Activated naive CD8-positive, alpha-beta T cell treated with anti-CD3 and anti-CD28 coated beads, Interleukin-2, amount 10 ng/mL, durations not matched to agents 7 days and 5 days (primary cell): ENCODE measurements at places on chromosomes 16 and 17. TPM values are rescaled to one million over a fixed set of nuclear protein-coding genes. Genes with fewer than 3 reads are reported as not detected.

DNA sequence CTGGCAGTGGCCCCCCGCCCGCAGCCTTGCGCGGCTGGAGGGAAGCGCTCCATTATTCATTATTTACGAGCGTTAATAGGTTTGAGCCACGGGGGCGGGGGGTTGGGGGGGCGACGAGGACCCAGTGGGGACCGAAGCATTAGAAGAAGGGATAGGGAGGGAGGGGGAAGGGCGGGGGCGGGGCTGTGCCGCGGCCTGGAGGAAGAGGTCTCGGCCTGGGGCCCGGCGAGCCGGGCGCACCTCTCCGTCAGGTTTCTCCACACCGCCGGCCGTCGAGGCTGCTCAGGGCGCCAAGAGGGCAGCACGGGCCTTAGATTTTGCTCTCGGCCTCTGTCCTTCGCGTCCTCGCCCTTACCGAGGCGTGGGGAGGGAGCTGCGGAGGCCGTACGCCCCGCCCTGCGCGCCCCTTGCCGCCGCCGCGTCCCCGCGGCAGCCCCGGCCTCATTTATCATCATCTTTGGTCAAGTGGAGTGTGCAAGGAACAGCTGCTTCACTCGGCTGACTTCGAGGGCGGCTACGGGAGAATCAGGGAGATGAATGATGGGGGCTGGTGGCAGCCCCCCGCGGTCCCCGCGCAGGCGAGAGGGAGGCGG lies 54.2 kb downstream of the SREBF1 start:
- H3K4me3 ChIP-seq: peak overlapping the region; percentile 83
- peak; percentile 51 for DNase-seq
- H3K4me1 ChIP-seq: peaks cover 17% of the 10 kb centered on the region
- H3K27me3 ChIP-seq: peaks cover 8% of the 10 kb centered on the region
- H3K36me3 ChIP-seq: no peaks in the 10 kb centered on the region

- no peak overlapping the region for H3K4me3 ChIP-seq
- peaks cover 4% of the 10 kb centered on the region for H3K4me1 ChIP-seq
- no peaks in the 10 kb centered on the region for H3K27me3 ChIP-seq
- no peak for DNase-seq
- no peaks in the 10 kb centered on the region for H3K36me3 ChIP-seq
These were observed 19.1 kb upstream of the TEX2 start for GRCh38 chr17:64281962-64282752.

NPIPA8 gene
- total RNA-seq: 18.8 TPM

- DNase-seq: no peak
- H3K27ac ChIP-seq: no peak overlapping the region
- peaks cover 26% of the 10 kb centered on the region for H3K27me3 ChIP-seq
- no peak overlapping the region for H3K4me3 ChIP-seq
- no peaks in the 10 kb centered on the region for H3K4me1 ChIP-seq
These were observed 35.8 kb downstream of the CACNG3 start for GRCh38 chr16:24291932-24292331.

- DNase-seq: no peak
- peaks cover 22% of the 10 kb centered on the region for H3K4me1 ChIP-seq
- peaks cover 19% of the 10 kb centered on the region for H3K36me3 ChIP-seq
- H3K4me3 ChIP-seq: no peak overlapping the region
- no peak overlapping the region for H3K27ac ChIP-seq
These were observed 7.3 kb downstream of the ARHGAP27 start for GRCh38 chr17:45425125-45425983.

NLK gene
- 12.8 TPM for total RNA-seq

KRTAP4-4 gene
- not detected for total RNA-seq

- H3K4me3 ChIP-seq: no peak overlapping the region
- H3K4me1 ChIP-seq: no peaks in the 10 kb centered on the region
- no peak for DNase-seq
- peak overlapping the region; percentile 67 for H3K27ac ChIP-seq
These were observed 28.4 kb upstream of the GLG1 start for GRCh38 chr16:74635303-74635702.

PRR29 gene
- 1.4 TPM for total RNA-seq

DNA sequence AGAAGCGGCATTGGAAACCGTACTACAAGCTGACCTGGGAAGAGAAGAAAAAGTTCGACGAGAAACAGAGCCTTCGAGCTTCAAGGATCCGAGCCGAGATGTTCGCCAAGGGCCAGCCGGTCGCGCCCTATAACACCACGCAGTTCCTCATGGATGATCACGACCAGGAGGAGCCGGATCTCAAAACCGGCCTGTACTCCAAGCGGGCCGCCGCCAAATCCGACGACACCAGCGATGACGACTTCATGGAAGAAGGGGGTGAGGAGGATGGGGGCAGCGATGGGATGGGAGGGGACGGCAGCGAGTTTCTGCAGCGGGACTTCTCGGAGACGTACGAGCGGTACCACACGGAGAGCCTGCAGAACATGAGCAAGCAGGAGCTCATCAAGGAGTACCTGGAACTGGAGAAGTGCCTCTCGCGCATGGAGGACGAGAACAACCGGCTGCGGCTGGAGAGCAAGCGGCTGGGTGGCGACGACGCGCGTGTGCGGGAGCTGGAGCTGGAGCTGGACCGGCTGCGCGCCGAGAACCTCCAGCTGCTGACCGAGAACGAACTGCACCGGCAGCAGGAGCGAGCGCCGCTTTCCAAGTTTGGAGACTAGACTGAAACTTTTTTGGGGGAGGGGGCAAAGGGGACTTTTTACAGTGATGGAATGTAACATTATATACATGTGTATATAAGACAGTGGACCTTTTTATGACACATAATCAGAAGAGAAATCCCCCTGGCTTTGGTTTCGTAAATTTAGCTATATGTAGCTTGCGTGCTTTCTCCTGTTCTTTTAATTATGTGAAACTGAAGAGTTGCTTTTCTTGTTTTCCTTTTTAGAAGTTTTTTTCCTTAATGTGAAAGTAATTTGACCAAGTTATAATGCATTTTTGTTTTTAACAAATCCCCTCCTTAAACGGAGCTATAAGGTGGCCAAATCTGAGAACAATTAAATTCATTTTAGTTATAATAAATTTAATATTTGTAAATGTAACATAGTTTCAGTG lies 1.7 kb downstream of the HEXIM1 start:
- peaks cover 26% of the 10 kb centered on the region for H3K4me1 ChIP-seq
- peak; percentile 61 for DNase-seq
- no peaks in the 10 kb centered on the region for H3K27me3 ChIP-seq
- H3K27ac ChIP-seq: peak overlapping the region; percentile 100
- H3K36me3 ChIP-seq: peaks cover 8% of the 10 kb centered on the region
- H3K4me3 ChIP-seq: peak overlapping the region; percentile 99

DNA sequence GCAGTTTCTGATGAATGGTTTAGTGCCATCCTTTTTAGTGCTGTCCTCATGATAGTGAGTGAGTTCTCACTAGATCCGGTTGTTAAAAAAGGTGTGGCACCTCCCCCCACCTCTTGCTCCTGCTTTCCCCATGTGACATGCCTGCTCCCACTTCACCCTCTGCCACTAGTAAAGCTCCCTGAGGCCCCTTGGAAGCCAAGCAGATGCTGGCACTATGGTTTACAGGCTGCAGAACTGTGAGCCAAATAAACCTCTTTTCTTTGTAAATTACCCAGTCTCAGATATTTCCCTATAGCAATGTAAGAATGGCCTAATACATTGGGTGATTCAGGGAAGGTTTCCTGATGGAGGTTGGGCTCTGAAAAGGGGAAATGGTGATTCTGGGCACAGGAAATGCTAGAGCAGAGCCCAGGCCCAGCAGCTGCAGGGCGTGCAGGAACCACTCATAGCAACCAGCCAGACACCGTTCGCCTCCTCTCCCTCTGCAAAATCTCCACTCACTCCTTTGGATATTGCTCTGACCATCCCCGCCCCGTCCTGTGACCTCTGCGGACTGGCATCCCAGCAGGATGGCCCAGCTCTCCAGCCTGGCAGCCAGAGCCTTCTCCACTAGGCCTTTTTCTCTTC lies 2.6 kb upstream of the ADORA2B start:
- no peak for DNase-seq
- no peak overlapping the region for H3K27ac ChIP-seq
- H3K4me1 ChIP-seq: peaks cover 11% of the 10 kb centered on the region
- H3K36me3 ChIP-seq: peaks cover 2% of the 10 kb centered on the region

SLC13A2 gene
- not detected for total RNA-seq

DNA sequence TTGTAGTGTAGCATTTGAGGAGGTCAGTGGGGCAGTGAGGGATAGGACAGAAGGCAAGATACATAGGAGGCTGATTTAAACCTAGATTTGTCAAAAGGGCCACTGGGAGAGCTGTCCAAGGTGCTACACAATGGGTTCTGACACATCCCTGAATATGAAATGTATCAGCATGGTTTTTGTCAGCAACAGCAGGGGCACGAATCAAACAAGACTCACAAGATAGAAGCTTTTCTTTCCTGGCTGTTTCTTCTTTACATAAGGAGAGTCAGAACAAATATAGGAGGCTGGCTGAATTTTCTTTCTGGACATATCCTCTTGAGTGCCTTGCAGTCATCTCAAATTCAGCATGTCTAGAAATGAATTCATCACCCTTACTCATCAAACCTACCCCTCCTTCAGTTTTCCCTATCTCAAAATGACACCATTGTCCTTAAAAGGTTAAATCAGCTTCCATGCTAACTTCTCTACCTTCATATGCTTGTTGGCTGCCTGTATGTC lies 130.5 kb downstream of the NPIPB5 start:
- H3K4me1 ChIP-seq: no peaks in the 10 kb centered on the region
- DNase-seq: no peak
- no peak overlapping the region for H3K27ac ChIP-seq

- no peak overlapping the region for H3K4me3 ChIP-seq
- no peak overlapping the region for H3K27ac ChIP-seq
- peaks cover 31% of the 10 kb centered on the region for H3K27me3 ChIP-seq
- no peak for DNase-seq
- no peaks in the 10 kb centered on the region for H3K36me3 ChIP-seq
- no peaks in the 10 kb centered on the region for H3K4me1 ChIP-seq
These were observed 47.9 kb upstream of the CPHXL start for GRCh38 chr16:75774197-75774596.

RMI2 gene
- total RNA-seq: 93.0 TPM

SEPTIN12 gene
- not detected for total RNA-seq
